CD4-positive, alpha-beta T cell treated with Interleukin-4 for 1 hour (primary cell): ENCODE measurements at places on chromosomes 4 and X.

GRCh38 chr4:166622425-166622977, 611.8 kb downstream of the SPOCK3 start:
- no peak for DNase-seq

DNA sequence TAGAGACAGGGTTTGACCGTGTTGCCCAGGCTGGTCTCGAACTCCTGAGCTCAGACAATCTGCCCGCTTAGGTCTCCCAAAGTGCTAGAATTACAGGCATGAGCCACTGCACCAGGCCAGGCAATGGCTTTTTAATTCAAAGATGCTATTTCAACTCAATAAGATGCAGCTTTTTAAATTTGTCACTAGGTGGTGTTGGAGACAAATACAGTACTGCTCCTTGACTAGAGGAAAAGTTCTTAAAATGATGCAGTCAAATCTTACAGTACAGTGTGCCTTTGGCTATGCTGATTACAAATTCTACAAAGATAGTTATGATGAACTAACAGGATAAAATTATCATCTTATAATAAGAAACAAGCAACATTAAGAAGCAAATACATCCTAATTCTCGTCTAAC, 441.1 kb downstream of the KCNIP4 start:
- no peak for DNase-seq

DNA sequence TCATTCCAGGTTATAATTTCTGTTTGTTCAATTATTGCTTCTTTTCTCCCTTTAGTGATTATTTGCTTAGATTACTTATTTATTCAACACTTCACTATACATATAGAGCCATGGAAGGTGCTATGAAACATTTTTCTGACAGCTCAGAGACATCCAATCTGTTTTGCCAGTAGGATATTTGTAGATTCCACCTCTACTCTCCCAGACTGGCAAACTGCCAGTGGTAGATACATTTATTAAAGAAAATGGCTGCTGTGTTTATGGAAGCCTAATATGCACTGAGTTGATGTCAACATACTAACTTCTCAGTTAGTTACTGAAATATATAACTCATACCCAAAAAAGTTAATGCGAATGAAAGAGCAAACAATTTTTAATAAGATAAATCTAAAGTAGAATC, 348.6 kb downstream of the TRAM1L1 start:
- no peak for DNase-seq

- no peak for DNase-seq
Observed at GRCh38 chr4:84477738-84478137, 21.4 kb downstream of the NKX6-1 start.

GRCh38 chr4:108191269-108191914, 22.7 kb upstream of the LEF1 start:
- DNase-seq: no peak

DNA sequence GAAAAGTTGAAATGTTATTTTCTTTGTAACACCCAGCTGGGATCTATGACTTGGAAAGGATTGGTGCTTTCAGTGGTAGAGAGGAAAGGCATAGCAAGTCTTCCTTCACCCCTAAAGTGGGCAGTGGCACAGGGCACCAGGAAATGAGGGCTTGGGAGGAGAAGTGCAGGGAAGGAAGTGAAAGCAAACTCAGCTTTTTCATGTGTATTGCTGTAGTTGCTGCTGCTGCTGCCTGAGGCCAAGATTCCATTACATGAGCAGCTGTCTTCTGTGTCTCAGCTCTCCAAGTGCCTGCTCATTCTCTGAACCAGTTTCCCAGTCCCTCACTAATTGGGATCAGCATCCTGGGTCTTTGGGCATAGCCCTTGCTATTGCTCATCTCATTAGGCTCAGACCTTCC, 2.6 kb downstream of the HCCS start:
- no peak for DNase-seq

DNA sequence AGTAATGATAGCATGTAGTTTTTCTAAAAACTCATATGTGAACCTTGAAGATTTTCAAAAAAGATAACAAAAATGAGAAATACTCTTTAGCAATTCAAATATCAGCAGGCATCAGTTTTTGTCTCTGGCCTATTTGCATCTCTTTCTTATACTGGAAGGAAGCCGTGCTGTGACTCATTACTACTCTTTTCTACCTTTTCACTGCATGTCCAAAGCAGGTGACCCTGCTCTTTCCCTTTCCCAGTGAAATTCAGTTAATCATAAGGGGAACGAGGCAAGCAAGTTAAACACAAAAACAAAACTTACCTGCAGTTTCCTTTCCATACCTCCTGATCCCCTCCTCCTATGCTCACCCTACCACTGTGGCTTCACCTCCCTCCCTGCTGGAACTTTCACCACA, 9.3 kb downstream of the SPATA4 start:
- no peak for DNase-seq

GRCh38 chr4:184451726-184452125, 22.6 kb downstream of the IRF2 start:
- DNase-seq: no peak

GRCh38 chrX:46953597-46953996, 41.4 kb downstream of the JADE3 start:
- DNase-seq: no peak

DNA sequence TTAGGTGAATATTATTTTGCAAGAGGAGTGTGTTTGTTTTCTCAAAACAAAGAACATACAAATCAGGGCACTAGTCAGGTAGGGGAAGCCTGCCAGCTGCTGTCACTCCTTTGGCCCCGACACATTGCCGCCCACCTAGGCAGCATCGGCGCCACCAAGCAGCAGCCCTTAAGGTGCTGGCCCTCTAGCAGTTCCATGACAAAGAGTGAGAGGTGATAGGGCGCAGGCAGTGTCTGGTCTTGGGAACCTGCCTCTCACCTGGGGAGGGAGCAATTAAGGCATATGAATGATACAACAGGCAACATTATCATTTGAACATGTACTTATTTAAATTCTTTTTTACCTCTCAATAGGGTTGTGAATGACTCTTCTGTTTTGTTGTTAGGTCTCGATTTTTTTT, 135.1 kb downstream of the PLS3 start:
- DNase-seq: no peak

DNA sequence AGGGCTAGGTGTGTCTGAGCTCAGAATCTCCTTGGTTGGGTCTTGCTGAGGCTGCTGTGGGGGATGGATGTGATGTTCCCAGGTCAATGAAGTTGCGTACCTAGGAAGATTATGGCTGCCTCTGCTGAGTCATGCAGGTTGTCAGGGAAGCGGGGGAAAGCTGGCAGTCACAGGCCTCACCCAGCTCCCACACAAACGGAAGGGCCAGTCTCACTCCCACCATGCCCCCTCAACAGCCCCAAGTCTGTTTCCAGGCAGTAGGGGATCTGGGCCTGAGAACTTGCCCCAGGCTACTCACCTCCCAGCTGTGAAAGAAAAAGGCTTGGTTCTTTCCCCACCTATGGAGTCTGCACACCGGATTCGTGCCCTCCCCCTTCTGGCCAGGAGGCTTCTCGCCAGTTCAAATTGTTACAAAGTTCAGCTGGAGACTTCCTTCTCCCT, 72.9 kb downstream of the WDR44 start:
- no peak for DNase-seq

GRCh38 chrX:15785176-15785750, 5.0 kb upstream of the ZRSR2 start:
- DNase-seq: peak; percentile 36

DNA sequence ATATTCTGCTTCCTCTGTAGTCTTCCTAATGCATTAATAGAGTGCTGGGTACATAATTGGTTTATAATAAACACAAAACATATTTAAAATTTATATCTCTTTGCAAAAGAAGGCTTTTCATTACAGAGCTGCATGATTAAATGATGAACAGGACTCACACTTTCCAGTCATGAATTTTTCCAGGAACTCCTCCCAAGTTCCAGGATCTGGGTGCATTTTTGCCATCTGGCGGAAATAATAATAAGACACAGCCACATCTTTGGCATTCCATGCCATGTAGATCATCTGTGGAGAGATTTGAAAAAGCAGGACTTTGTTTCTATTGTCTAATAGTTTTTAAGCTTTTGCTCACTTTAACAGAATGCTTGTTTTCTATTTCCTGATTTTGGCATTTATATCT, 40.2 kb upstream of the SULT1B1 start:
- no peak for DNase-seq

DNA sequence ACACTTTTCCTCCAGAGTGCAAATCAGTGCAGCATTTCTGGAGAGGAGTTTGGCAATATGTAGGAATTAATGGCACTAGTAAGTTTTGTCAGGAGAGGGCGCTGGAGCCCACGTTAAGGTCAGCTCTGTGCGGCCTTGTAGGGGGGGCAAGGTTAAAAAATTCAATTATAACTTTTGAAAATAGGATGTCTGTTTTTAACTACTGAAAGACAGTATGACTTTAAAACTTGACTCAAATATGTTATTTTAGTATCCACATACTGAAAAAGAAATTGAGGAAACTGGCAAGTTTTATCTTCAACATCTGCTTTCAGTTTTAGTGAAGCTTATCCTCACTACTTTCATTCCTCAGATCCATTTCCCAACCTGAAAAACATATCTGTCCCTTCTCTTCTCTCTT, 30.9 kb upstream of the HSD17B13 start:
- peak; percentile 13 for DNase-seq

GRCh38 chr4:183808097-183808456, 97.0 kb upstream of the STOX2 start:
- DNase-seq: no peak

DNA sequence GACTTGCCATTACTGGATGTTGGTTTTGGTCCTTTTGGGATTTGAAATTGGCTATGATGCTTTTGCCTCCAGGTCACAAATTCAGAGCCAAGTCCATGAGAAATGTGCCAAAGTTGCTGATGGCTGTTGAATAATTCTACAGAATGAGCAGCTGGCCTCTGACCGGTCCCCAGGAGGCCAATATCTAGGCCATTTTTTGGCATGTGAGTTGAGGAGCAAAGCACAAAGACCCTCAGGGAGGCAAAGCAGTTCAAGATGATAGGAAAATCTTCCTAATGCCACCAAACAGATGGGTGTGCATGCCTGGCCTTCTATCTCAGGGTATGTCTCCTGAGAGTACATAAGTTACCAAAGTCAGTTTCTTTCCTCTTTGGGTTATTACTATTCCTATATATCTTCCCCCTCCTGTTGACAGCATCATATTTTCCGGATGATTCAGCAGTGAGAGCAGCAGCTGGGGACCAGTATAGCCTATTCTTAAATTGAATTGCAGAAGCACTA, 44.4 kb downstream of the SEL1L3 start:
- DNase-seq: no peak

- DNase-seq: no peak
Observed at GRCh38 chr4:105246712-105247111, 100.0 kb downstream of the TET2 start.

DNA sequence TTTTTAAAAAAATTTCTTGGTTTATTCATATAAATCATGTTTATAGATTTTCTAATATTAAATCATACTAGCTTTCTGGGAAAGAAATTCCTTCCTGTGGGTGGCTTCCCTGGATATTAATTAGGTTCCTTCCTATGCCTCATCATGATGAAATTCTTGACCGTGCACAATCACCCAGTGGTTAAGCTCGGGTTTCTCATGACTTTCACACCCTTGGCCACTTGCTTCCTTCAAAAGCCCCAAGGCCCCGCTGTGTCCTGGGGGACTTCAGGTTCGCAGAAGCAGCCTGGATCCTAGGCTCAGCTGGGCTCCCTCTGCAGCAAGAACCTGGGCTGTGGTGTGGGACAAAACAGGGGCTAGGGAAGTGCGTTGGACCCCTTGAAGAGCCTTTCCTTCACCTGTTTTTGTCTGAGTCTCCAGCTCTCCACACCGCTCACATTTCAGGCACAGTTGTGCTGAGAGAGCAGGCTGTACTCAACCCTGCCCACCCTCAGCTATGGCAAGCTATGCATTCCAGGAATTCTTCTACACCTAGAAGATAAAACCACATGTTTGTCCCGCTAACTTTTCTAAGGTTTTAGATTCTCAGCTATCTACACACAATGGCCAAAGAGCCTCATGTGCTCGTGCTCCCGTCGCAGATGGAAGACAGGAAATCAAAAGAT, 48.9 kb upstream of the TMSB15B start:
- DNase-seq: no peak

- DNase-seq: no peak
Observed at GRCh38 chrX:150771116-150771515, 77.9 kb downstream of the MTMR1 start.

GRCh38 chrX:95762716-95763115, 921.9 kb upstream of the DIAPH2 start:
- DNase-seq: no peak

DNA sequence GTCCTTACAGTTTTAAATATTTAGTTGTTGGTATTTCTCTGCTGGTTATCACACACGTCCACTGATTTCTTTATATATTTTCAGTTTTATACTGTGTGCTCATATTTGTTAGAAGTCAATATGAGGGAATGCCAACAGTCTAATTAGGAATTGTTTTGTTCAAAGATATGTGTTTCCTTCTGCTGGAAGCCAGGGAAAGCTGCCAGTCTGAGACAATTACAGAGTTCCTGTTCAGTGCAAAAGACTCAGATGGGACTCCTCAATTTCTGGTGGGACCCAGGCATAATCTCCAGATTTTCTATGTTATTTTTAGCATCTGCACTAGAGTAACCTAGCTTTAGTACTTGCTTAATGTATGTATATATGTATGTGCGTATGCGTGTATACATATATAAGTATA, 486.0 kb downstream of the GRID2 start:
- DNase-seq: no peak

DNA sequence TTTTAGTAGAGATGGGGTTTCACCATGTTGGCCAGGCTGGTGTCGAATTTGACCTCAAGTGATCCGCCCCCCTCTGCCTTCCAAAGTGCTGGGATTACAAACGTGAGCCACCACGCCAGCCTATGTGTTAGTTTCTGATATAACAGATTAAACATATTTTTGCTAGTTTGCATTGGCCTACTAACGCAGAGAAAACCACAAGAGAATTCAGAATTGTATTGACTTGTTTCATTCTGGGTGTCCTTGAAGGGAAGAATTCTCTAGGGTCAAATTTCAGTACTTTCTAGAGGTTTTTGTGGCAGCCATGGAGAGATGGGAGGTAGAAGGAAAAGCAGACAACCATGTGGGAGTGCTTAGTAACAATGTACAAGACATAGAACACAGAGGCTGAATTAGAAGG, 46.1 kb upstream of the BMPR1B start:
- DNase-seq: no peak

- no peak for DNase-seq
Observed at GRCh38 chrX:139049465-139049864, 337.9 kb upstream of the FGF13 start.

DNA sequence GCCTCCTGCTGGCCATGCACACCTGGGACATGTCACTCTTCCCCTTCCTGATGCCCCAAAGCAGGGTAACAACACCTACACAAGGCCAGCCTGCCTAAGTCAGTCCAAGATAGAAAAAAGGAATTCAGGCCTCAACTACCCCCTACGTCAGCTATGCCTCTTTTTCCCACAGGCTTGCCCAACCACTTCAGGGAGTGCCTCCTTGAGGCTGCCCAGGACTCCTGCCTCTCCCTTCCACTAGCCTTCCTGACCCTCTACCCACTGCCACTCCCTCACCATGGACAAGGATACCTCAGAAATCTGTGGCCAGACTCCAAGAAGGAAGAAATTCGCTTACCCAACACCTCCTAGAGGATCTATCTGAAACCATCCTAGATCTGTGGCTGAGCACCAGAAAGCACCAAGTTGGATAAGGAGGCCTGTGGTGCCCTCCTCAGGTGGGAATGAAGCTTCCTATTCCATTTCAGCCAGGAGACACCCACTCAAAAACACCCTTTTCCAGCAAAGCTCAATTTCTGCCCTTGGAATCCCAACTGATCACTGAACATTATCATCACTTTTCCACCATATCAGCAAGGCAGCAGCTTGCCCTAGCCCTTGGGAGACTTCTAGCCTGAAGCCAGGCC, 1.8 kb downstream of the KDM5C start:
- DNase-seq: no peak

GRCh38 chrX:68997911-68998310, 167.3 kb downstream of the PJA1 start:
- no peak for DNase-seq

GRCh38 chr4:147054228-147054872, 108.7 kb upstream of the TTC29 start:
- DNase-seq: no peak
